ENCODE measurements at places on chromosomes 16 and 17.
A peak's percentile ranks its signal among the peaks of the same experiment; 100 is the strongest.

DNA sequence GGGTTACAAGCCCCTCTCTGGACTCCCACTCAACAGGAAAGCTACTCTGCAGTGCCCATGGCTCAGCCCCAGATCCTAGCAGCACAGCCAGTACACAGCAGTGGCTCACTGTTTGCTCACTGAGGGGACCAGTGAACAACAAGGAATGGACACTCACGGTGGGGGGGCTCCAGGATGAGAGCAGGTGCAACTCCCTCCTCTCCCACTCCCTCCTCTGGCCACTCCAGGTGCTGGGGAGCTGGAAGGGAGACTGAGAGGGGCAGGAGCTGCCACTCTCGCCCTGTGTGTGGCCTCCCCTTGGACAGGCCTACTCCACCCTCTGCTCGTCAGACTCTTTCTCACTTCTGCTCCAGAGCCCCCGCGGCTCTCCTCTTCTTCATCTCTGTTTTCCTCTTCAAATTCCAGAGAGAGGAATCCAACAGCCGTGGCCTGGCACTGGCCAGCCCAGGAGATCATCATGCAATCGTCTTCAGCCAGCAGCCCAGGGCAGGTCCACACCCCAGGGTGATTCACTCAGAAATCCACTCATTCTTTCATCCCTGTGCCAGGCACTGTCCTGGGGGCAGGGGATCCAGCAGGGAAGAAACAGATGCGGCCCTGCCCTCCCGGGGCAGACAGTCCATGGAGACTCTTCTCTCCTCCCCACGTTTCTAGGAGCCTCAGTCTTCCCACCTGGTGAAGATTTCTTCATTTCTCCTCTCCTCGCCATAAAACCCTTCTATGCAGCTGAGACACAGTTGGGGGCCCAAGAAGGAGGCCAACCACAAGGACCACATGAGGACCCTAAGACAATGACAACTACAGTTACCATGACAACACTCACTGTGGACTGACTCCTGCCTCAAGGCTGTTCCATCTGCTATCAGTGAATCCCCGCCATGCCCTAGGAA, 30.7 kb downstream of the CFAP20 start:
- DNase-seq, result peak; percentile 70

DNA sequence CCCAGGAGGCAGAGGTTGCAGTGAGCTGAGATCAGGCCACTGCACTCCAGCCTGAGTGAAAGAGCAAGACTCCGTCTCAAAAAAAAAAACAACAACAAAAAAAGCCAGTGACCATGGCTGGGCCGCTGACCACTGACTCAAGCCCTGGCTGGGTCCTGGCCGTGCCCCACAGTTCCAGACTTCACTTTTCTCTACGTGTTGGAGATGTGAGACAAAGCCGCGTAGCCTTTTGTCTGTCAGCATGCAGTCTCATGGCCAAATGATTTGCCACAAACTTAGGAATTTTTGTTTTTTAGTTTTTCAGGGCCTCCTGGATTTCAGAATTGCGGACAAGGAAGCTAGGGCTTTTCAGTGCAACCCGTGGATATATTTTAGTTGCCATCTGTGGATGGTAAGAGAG, 89.3 kb upstream of the CIBAR2 start:
- DNase-seq, result no peak

DNA sequence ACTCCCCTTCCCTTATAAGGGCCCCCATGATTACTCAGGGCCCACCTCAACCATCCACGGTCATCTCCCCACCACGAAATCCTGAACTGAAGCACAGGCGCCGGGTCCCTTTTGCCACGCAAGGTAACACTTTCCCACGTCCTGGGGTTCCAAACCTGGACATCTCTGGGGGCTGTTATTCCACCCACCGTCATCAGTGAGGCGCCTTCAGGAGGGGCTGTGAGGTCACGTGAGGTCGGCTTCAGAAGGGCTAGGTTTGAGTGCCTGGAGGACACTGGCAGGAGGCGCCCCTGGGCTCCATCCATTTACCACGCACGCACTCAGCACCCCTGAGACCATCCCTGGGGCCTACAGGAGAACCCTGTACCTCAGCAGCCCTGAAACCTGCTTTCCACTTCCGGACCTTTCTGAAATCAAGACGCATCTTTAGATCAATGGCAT, 4.1 kb downstream of the CD2BP2 start:
- no peak for DNase-seq

DNA sequence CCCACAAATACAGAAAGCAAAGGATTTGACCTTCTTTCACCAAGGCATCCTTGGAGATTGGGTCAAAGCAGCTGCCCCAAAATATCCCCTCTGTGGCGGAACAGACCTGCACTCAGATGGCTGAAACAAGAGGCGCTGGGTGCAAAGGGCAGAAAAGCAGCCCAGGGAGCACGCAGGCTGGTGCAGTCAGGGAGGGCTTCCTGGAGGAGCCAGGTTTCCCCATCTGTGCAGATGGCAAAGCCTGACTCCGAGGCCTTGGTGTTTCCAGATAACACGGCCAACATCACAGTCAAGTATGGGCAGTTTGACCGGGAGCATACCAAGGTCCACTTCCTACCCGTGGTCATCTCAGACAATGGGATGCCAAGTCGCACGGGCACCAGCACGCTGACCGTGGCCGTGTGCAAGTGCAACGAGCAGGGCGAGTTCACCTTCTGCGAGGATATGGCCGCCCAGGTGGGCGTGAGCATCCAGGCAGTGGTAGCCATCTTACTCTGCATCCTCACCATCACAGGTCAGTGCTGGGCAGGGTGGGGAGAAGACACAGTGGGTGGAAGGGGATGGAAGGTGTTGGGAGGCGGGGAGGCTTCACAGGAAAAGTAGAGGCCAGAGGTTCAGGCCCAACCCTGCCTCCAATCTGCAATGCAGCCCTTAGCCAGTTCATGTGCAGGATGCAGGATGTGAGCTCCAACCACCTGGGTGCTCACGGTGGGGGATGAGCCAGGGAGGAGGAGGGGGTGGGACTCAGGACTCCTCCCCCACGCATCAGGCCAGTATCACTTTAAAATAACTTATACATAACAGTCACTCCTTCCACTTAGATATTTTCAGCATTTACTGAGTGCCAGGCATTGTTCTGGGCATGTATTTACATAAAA, 26.4 kb upstream of the BEAN1 start:
- no peak for DNase-seq

DNA sequence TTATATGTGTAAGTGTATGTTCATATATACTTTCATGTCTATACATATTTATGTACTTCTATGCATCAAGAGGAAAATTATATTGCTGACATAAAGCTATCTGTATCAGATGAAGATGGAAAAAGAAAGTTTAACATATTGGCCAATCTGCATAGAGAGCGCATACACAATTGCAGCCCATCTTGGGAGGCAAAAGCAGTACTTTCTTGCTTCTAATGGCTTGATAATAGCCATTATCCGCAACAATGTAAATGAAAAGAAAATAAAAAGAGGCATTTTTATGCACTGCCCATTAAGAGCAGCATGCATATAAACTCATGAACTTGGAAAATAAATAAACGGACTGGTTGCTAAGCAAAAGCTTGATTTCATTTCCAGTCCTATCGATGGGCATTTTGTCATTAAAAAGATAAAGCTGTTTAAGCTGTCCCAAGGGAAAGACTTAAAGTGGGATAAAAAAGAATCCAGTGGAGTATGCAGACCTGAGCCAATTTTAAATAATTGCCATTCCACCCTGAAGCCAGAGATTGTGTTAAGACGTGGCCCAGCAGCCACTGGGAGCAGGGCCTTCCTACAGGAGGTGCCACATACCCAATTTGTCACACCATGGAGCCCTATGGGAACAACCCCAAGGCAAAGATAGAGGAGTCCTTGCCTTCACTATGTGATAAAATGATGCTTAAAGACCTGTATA, 183.6 kb upstream of the CDH11 start:
- DNase-seq, result no peak

DNA sequence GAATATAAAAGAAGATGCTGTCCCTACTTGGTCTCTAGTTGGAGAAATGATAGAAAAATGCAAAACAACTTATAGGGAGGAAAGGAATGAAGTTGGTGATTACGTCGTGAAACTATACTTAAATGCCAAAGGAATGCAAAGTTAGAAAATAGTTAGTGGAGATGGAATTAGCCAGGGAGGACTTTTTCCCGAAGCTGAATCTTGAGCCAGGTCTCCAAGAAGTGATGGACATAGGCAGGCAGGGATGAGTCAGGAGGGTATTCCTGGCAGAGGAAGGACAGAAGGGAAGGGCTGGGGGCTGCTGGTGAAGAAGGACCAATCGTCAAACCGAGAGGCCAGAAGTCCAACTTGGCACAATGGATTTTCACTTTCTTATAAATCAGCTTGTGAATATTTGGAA, 1.8 kb downstream of the SNTB2 start:
- DNase-seq, result no peak

DNA sequence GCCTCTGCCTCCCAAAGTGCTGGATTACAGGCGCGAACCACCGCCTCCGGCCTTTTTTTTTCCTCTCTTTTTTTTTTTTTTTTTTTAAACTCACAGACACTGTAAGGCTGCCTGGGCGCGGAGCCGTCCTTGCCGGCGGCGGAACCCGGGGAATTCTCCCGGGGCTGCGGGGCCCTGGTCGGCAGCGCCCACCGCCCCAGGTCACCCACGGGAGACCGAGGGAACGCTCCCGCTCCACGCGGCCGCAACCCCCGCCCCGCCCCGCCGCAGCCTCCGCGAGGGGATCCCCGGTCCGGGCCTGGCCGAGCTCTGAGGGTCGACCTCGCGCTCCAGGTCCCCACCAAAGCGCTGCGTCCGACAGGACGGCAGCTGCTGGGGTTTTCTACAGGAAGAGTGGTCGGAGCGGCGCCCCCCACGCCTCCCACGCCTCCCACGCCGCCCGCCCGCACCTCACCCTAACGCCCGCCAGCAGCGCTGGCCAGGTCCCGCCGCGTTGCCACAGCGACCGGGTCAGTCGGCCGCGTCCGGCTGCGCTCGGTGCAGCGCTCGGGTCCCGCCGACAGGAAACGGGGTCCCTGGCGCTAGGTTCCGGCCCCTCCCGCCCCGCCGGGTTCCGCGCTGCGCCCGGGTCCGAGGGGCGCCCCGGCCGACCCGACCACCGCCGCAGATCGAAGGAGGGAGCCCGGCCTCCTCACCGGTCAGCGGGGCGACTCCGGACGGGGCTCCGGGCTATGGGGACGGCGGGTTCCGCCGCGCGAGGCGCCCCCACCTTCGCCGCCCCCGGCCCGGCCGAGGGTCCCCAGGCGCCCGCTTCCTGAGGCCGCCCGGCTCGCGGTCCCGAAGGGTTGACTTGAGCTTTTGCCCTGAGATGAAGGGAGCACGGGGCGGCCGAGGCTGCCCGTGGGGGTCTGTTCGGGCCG, at the start of gene CCDC57:
Gene CCDC57 (minus strand): TSS at position 512 of the 920 bp plus-strand sequence. CDS start 10,898 bp downstream, outside the sequence.
- DNase-seq, result peak; percentile 76

DNA sequence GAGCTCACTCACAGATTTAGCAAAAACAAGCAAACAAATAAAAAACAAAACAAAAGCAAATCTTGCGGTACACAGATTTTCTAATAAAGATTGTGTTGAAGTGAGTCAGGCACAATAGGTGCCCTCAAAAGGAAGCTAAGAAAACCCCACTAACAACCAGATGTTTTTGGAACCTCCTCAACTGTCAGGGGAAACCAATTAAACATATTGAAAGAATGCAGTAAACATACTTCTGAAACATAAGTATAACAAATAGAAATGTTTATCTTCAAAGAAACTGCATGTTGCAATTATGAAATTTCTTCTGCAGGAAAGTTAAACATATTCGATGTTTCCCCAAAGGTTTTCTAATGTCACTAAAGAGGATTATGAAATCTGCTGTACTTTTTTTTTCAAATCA, 110.5 kb upstream of the CORO6 start:
- DNase-seq, result no peak

DNA sequence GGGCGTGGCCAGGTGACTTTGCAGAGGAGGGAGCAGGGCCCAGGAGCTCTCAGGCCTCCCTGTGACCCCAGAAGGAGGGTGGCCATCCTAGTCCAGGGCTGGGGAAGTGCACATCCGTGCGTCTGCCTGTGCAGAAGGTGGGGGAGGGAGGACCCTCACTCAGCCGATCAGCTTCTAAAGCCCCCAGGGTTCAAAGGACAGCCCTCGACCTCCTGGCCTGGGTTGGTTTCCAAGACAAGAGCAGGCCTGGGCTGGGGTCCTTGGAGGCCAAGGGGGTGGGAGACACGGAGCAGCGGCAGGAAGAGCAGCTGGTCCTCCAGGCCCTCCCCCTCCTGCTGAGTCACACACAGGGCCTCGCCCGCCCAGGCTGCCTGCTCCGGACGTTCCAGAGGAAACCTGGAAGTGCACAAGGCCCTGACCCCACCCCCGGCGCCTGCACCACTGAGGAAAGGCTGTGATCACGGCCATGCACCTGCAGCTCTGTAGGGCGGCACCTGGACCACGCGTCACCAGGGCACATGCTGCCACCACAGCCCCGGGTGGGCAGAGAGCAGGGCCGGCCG, 67.1 kb upstream of the ZNF469 start:
- peak; percentile 91 for DNase-seq

DNA sequence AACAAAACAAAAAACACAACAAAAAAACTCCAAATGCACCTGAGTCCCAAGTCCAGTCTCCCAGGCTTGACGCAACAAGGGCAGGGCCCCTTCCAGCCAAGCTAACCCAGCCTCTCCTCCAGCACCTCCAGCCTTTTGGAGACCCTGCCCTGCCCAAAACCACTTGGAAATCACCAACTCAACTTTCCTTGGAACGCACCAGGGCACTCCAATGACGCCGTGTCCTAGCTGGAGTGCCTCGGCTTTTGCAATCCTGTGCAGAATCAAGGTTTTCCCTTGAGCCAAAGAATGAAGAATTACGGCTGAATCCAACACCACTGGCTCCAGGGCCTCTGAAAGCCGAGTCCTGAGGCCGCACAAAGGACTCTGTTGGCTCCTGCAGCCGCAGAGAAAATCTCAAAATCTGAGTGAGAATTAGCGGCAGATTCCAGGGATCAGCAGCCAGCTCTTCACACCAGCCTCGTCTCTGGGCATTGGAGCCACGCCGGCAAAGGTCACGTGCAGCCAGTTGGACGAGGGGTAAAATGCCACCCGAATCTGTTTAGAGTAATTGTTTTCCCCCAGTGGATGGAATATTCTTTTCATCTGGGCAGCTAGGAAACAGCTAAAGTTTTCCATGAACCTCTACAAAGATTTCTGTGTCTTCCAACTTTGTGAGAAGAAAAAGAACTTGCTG, 9.7 kb upstream of the BAIAP2 start:
- DNase-seq, result no peak

GRCh38 chr16:84038469-84038868, 4.1 kb downstream of the SLC38A8 start:
- DNase-seq, result no peak

DNA sequence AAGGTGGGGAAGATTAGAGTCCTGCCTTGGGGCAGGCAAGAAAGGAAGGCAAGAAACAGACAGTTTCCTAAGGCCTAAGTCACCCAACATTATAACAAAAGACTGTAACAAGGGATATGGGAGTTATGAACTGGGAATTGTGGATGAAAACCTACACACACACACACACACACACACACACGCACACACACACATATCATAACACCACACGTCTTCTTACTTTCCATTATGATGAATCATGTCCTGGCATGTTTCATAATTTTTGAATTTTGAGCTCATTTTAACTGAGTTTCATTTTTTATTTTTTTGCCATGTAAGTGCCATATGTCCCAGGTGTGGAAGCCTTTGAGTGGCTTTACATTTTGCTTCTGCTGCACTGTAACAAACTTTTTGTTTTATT, 29.9 kb downstream of the HS3ST2 start:
- DNase-seq, result no peak

- DNase-seq, result no peak
Observed at GRCh38 chr17:57553991-57554825, 190.9 kb downstream of the CCDC182 start.

GRCh38 chr17:51706093-51706492, 445.7 kb downstream of the UTP18 start:
- DNase-seq, result no peak
